Effector memory CD8-positive, alpha-beta T cell (primary cell): ENCODE measurements at places on chromosomes 4 and X.
A peak's percentile ranks its signal among the peaks of the same experiment; 100 is the strongest.

DNA sequence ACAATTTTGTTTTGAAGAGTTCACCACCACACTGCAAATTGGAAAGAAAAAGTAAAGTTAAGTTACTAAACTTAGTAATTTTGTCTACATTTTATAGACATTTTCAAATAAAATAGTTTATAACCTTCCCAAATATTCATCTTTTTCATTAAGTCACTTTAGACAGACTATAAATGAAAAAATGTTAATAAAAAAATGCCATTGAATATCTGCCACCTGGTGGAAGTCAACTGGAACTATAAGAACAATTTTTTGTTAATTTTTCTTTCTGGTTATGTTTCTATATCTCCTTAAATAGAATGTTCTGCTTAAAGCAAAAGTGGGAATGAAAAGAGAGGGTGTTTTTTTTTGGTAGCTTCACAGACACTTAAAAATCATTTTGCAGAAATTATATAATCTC, 534.4 kb upstream of the PCDH10 start:
- no peak overlapping the region for H3K4me3 ChIP-seq
- no peaks in the 10 kb centered on the region for H3K4me1 ChIP-seq
- H3K36me3 ChIP-seq = no peaks in the 10 kb centered on the region
- no peaks in the 10 kb centered on the region for H3K27me3 ChIP-seq

DNA sequence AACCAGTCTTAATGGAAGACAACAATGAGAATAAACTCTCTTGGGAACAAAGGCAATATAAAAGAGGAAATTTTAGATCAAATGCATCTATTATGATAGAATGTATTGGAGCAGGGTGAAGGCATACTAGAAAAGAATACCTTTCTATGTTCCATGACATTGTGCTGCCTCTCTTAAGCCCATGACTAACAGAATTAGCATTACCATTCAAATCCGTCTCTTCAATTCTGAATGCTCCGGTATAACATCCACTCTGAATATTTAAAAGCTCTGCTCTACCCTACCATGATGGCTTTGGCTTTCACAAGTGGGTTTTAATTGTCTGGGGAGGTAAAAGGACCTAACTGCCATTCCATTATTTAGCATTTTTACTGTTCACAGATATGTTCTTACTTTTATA, 1878.4 kb downstream of the ARAP2 start:
- no peak for DNase-seq
- H3K36me3 ChIP-seq = no peaks in the 10 kb centered on the region
- no peak overlapping the region for H3K4me3 ChIP-seq
- H3K27me3 ChIP-seq = no peaks in the 10 kb centered on the region

GRCh38 chr4:2497931-2498330, 29.0 kb downstream of the RNF4 start:
- peaks cover 96% of the 10 kb centered on the region for H3K36me3 ChIP-seq
- no peaks in the 10 kb centered on the region for H3K27me3 ChIP-seq
- no peak overlapping the region for H3K4me3 ChIP-seq
- no peak for DNase-seq

GRCh38 chr4:7673121-7673520, 238.4 kb upstream of the PSAPL1 start:
- H3K4me3 ChIP-seq = no peak overlapping the region
- H3K4me1 ChIP-seq = peaks cover 9% of the 10 kb centered on the region
- peaks cover 12% of the 10 kb centered on the region for H3K27me3 ChIP-seq
- no peaks in the 10 kb centered on the region for H3K36me3 ChIP-seq
- no peak overlapping the region for H3K27ac ChIP-seq

GRCh38 chrX:37640142-37640541, 45.4 kb upstream of the XK start:
- no peaks in the 10 kb centered on the region for H3K4me1 ChIP-seq
- H3K27me3 ChIP-seq = no peaks in the 10 kb centered on the region
- no peak overlapping the region for H3K4me3 ChIP-seq
- H3K36me3 ChIP-seq = no peaks in the 10 kb centered on the region

DNA sequence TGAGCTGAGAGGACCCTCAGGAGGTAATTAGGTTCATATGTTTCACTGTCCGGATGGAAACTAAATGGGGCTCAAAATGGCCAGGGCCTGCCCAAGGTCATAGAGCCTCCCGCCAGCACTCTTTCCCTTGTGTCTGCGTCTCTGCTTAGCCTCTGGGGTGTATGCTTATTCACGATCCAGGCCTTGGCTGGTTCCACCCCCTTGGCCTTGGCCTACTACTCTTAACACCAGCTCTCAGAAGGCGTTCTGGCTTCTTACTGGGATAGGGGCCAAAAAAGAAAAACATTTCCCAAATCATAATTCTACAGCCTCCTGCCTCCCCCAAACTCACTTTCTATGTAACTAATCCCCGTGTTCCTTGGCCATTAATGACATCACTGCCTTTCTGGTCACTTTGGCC, 68.8 kb downstream of the RTL5 start:
- no peaks in the 10 kb centered on the region for H3K36me3 ChIP-seq
- H3K27me3 ChIP-seq = peaks cover 6% of the 10 kb centered on the region
- no peak overlapping the region for H3K4me3 ChIP-seq
- no peak for DNase-seq
- peaks cover 9% of the 10 kb centered on the region for H3K4me1 ChIP-seq

DNA sequence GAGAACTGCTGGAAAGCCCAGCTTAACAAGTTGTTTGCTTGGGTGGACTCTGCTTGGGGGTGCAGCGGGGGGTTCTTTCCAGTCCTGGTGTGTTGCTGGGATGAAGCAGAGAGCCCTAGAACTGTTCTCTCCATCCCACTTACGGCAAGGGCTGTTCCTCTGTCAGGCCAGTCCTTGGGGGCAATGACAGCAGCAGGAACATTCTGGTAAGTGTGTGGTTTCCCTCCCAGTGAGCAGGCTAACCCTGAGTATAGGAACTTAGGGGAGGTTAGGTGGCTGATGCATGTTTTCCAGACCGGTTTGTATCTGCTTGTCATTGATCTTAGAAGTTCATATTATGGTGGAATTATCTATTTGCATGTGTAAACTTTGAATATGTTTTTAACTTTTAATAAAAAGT, 46.9 kb upstream of the TLR2 start:
- no peaks in the 10 kb centered on the region for H3K4me1 ChIP-seq
- peaks cover 55% of the 10 kb centered on the region for H3K36me3 ChIP-seq
- no peaks in the 10 kb centered on the region for H3K27me3 ChIP-seq
- no peak overlapping the region for H3K4me3 ChIP-seq

- H3K4me3 ChIP-seq = no peak overlapping the region
- no peak overlapping the region for H3K27ac ChIP-seq
- no peaks in the 10 kb centered on the region for H3K27me3 ChIP-seq
These were observed 6.3 kb upstream of the CSN3 start for GRCh38 chr4:70236125-70236524.

DNA sequence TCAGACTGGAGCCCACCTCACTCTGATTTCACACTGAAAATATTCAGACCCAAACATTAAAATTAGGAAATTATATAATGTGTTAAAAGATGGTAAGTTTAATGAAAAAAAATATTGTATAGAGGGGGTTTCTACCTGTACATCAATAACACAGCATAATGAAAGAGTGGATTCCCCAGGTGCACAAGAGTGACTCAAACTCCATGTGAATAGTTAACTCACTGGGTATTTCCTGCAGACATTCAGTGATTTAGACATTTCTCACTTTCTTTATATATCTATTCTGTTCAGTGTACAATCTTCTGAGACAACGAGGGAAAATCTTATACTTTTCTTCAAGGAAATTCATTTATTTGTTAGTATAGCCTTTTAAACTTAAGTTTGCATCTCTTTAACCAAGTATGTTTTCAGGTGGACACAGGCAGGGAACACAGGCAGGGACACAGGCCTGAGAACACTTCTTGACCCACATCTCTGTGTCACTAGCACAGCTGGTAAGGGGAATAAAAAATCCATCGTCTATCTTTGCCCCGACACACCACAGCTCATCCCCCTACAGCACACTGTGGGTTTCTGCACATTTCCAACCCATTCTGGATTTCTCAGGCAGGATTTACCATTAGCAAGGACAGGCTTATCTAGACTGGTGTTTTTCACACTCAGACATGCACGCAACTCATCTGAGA, 525.5 kb upstream of the BOD1L1 start:
- H3K27ac ChIP-seq = no peak overlapping the region
- no peaks in the 10 kb centered on the region for H3K4me1 ChIP-seq
- H3K36me3 ChIP-seq = no peaks in the 10 kb centered on the region
- H3K27me3 ChIP-seq = peaks cover 9% of the 10 kb centered on the region
- no peak overlapping the region for H3K4me3 ChIP-seq

- H3K4me1 ChIP-seq = no peaks in the 10 kb centered on the region
- no peaks in the 10 kb centered on the region for H3K27me3 ChIP-seq
- no peak overlapping the region for H3K4me3 ChIP-seq
- DNase-seq = no peak
These were observed 7.9 kb upstream of the SLC25A43 start for GRCh38 chrX:119391279-119391678.

DNA sequence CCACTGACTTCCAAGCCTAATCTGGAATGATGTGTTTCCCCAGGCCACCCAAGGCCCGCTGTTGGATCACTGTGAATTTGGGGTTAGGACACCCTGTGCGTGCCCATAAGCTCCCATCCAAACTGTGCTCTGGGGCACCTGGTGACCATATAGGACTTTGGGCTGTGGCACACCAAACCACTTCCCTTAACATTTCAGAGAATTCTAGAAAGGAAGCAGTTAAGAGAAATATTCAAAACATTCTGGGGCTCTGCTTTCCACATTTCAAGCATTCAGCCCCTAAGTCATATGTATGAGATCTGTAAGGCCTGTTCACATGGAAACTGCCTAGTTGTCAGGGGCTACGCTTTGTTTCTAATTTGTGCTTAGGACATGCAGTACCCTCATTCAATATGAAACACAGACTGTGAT, 14.4 kb downstream of the VGLL1 start:
- no peak overlapping the region for H3K4me3 ChIP-seq
- H3K27ac ChIP-seq = peak overlapping the region; percentile 69
- peaks cover 19% of the 10 kb centered on the region for H3K4me1 ChIP-seq
- DNase-seq = no peak
- H3K27me3 ChIP-seq = no peaks in the 10 kb centered on the region

DNA sequence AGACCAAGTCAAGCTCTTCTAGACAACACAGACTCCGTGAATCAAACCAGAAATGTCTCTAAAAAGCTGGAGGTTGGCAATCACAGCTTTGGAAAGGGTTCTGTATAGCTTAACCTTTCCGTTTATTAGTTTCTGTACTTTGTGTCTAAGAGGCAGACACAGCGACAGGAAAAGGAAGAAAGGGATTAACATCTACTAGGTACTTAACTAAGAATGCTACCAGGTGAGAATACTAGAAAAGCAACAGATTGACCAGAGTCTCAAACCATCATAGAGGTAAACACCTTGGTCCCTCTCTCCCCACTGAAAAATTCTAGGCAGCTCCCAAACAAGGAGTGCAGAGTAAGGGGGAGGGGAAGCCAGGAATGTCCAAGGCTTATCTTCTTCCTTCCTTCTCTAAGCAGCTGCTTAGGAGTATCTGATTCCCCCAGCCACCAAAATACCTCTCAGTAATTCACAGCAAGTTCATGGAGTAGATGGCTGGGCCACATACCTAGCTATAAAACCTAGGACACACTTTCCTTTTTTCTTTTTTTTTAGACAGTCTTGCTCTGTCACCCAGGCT, 80.8 kb downstream of the APBB2 start:
- no peaks in the 10 kb centered on the region for H3K36me3 ChIP-seq
- H3K4me3 ChIP-seq = no peak overlapping the region
- no peak for DNase-seq
- H3K4me1 ChIP-seq = no peaks in the 10 kb centered on the region
- H3K27me3 ChIP-seq = no peaks in the 10 kb centered on the region

DNA sequence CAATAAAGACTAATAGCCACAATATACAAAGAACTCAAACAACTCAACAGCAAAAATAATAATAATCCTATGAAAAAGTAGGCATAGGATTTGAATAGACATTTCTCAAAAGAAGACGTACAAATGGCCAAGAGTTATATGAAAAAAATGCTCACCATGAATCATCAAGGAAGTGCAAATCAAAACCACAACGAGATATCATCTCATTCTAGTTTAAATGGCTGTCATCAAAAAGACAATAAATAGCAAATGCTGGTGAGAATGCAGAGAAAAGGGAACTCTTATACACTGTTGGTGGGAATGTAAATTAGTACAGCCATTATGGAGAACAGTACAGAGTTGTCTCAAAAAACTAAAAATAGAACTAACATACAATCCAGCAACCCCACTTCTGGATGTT, 18.8 kb downstream of the TLR6 start:
- peaks cover 14% of the 10 kb centered on the region for H3K4me1 ChIP-seq
- DNase-seq = no peak
- H3K27ac ChIP-seq = peak overlapping the region; percentile 33
- H3K4me3 ChIP-seq = peak overlapping the region; percentile 2
- H3K27me3 ChIP-seq = peaks cover 7% of the 10 kb centered on the region

DNA sequence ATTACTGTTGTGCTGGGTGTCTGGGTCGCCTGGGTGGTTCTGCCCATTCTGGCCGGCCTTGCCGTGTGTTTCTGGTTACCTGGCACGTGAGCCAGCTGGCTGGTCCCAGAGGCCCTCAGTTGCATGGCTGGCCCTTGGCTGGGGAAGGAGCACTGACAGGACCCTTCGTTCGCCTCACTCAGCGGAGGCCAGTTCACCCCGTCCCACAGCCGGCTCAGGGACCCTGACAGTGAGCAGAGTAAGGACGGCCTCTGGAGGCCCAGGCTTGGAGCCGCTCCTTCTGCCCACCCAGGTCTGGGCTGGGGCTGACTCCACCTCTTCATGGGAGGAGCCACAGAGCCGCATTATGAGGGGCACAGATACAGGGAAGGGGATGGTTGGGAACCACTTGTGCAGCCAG, 20.3 kb upstream of the HGFAC start:
- H3K27ac ChIP-seq = no peak overlapping the region
- DNase-seq = no peak

- H3K4me1 ChIP-seq = no peaks in the 10 kb centered on the region
- H3K27ac ChIP-seq = no peak overlapping the region
- H3K4me3 ChIP-seq = no peak overlapping the region
- H3K36me3 ChIP-seq = peaks cover 32% of the 10 kb centered on the region
These were observed 8.3 kb upstream of the NAP1L5 start for GRCh38 chr4:88705805-88706492.

GRCh38 chr4:118345813-118346212, 7.0 kb downstream of the PRSS12 start:
- peaks cover 36% of the 10 kb centered on the region for H3K27me3 ChIP-seq
- H3K27ac ChIP-seq = no peak overlapping the region
- H3K36me3 ChIP-seq = no peaks in the 10 kb centered on the region
- no peak for DNase-seq
- no peak overlapping the region for H3K4me3 ChIP-seq

DNA sequence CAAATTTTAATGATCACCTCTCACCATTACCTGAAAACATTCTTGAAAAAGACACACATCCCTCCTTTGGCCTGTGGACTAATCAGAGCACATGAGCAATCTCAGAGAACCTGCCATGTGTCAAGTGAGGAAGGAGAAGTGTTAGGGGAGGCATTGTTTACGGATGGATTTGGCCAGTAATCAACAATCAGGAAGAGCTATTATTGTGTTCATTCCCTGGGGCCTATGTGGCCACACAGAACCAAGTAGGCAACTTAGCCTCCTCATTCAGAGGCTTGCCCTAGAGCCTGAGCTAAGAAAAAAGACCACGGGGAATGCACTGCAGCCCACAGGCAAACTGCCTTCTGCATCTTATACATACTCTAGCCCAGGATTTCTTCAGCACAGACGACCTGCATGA, 40.6 kb upstream of the DOCK11 start:
- DNase-seq = no peak
- H3K4me3 ChIP-seq = no peak overlapping the region
- peaks cover 17% of the 10 kb centered on the region for H3K36me3 ChIP-seq
- peaks cover 2% of the 10 kb centered on the region for H3K4me1 ChIP-seq
